ENCODE measurements at places on chromosomes 11 and 22. TPM values are rescaled to one million over a fixed set of nuclear protein-coding genes. Genes with fewer than 3 reads are reported as not detected.

FAM180B gene
- total RNA-seq = 0.52 TPM

GRCh38 chr11:61616434-61616833, 35.6 kb upstream of the SYT7 start:
- DNase-seq = no peak

DNA sequence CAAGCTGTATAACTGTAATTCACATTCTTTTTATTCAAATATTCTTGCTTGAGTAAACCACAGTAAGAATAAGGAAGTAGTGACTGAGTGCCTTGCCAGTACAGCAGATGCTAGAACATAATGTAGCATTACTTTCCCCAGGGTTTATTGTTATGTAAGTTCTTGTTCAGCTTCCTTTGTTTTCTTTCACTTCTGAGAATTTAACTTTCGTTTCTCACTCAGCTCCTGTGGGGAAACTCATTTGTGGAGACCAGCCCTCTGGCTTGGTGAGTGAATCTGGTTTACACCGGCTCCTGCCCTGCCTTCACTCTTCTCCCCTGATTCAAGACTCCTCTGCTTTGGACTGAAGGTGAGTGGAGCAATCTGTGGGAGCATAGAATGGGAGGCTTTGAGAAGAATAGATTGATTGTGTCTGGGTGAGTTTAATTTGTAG, at the start of gene TRIM22:
Gene TRIM22, plus strand, starts transcription at position 240 of the 433 bp plus-strand sequence. CDS start 6,443 bp downstream, outside the sequence.
- DNase-seq = no peak

DNA sequence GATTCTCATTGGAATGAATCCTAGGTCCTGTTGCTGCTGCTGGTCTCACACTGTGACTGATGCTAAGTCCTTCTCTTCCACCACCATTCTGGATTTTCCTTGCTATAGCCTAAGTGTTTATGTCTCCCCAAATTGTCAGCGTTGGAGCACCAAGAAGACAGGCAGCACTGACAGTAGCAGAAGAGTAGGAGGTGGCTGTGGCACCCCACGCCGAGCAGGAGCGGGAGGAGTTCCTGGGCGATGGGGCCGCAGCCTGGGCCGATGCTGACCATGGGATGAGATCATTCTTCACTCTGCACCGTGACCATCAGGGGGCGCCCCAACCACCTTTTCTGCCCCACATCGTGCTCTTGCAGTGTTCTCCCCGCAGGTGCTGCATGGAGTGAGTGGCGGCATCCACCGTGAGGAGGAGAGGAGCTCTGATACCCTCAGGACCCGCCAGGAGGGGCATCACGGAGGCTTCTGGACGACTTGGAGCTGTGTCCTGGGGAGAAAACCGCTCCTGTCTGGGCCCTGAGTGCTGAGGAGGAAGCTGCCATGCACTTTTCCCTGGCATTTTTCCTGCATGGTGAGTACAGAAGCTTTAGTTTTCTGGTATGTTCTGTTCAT, 57.0 kb downstream of the LRRC74B start:
- DNase-seq = peak; percentile 87

- DNase-seq = no peak
These were observed 4.3 kb upstream of the TMPRSS13 start for GRCh38 chr11:117933475-117933874.

- no peak for DNase-seq
These were observed 208.1 kb downstream of the DBX1 start for GRCh38 chr11:19952116-19952605.

DNA sequence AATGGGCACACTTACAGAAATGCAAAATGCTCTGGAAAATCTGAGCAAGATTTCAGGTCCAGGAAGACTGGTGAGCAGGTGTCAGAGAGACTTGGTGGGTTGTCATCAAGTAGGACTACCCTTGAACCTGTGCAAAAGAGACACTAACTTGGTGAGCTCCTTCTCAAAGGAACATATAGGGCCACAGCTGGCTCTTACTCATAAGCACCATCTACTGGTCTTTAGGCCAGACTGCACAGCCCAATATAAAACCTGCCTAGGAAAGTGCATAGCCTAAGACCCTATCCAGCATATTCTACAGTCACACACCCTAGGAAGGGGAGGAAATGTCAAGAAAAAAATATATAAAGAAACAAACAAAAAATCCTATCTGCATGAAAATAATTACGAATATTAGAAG, 18.2 kb upstream of the OR10W1 start:
- no peak for DNase-seq
